Cardiac muscle cell (in vitro differentiated cells and primary cell): ENCODE measurements at places on chromosomes 11 and 22. TPM values are rescaled to one million over a fixed set of nuclear protein-coding genes. Genes with fewer than 3 reads are reported as not detected.

POU2AF1 gene
- not detected in 2 replicates for total RNA-seq

OR10A2 gene
- total RNA-seq, result not detected in 2 replicates

KDM4D gene
- total RNA-seq, result 3.7 and 3.8 TPM in 2 replicates

IL10RA gene
- total RNA-seq, result not detected in 2 replicates

UBQLNL gene
- total RNA-seq, result 0.92 and 3.4 TPM in 2 replicates

LRRC32 gene
- total RNA-seq, result 15.9 and 21.8 TPM in 2 replicates

HEPN1 gene
- total RNA-seq, result not detected in 2 replicates

CCDC73 gene
- not detected in 2 replicates for total RNA-seq

LDHAL6A gene
- not detected in 2 replicates for total RNA-seq

PSMD13 gene
- 96.3 and 98.4 TPM in 2 replicates for total RNA-seq

SCN2B gene
- 1.5 and 2.5 TPM in 2 replicates for total RNA-seq

GLYAT gene
- total RNA-seq, result not detected in 2 replicates

CHKB gene
- 54.6 and 73.4 TPM in 2 replicates for total RNA-seq

UPK3A gene
- total RNA-seq, result 0.21 TPM in 1 of 2 replicates, not detected in the other

BIRC2 gene
- total RNA-seq, result 37.8 and 40.4 TPM in 2 replicates

C1QTNF4 gene
- total RNA-seq, result 72.9 and 80.9 TPM in 2 replicates

KRTAP5-7 gene
- not detected in 2 replicates for total RNA-seq

APOL5 gene
- not detected in 2 replicates for total RNA-seq

OR52H1 gene
- 0.46 and 0.83 TPM in 2 replicates for total RNA-seq

C11orf16 gene
- not detected in 2 replicates for total RNA-seq

MUC2 gene
- 0.03 TPM in 1 of 2 replicates, not detected in the other for total RNA-seq

TBX10 gene
- total RNA-seq, result not detected in 2 replicates

LMO1 gene
- 0.45 and 1.4 TPM in 2 replicates for total RNA-seq

MS4A2 gene
- not detected in 2 replicates for total RNA-seq

RAB30 gene
- total RNA-seq, result 9.4 and 9.8 TPM in 2 replicates

ATM gene
- total RNA-seq, result 45.6 and 62.7 TPM in 2 replicates

KCNJ11 gene
- total RNA-seq, result 12.8 and 17.0 TPM in 2 replicates

OSM gene
- not detected in 2 replicates for total RNA-seq

IGSF9B gene
- 5.1 and 5.9 TPM in 2 replicates for total RNA-seq

RFPL1 gene
- total RNA-seq, result not detected in 2 replicates

KMT2A gene
- total RNA-seq, result 23.4 and 48.2 TPM in 2 replicates

IGLL5 gene
- total RNA-seq, result not detected in 2 replicates

EFCAB6 gene
- total RNA-seq, result 2.2 and 3.8 TPM in 2 replicates

RANBP1 gene
- 252 and 373 TPM in 2 replicates for total RNA-seq

INCENP gene
- 18.0 and 68.7 TPM in 2 replicates for total RNA-seq

SYT7 gene
- 8.7 and 12.1 TPM in 2 replicates for total RNA-seq

PLAAT5 gene
- 0.06 TPM in 1 of 2 replicates, not detected in the other for total RNA-seq

OR8D4 gene
- not detected in 2 replicates for total RNA-seq

KRTAP5-4 gene
- total RNA-seq, result not detected in 2 replicates

NCR3LG1 gene
- 5.2 and 7.6 TPM in 2 replicates for total RNA-seq

SCGB1C1 gene
- not detected in 2 replicates for total RNA-seq

SUSD2 gene
- total RNA-seq, result 2.2 and 2.6 TPM in 2 replicates

PRR33 gene
- not detected in 2 replicates for total RNA-seq

MMP8 gene
- total RNA-seq, result not detected in 2 replicates

HEPHL1 gene
- total RNA-seq, result not detected in 2 replicates

TRIM6 gene
- total RNA-seq, result 5.5 and 11.4 TPM in 2 replicates

FAM118A gene
- 104 and 240 TPM in 2 replicates for total RNA-seq

MUC5AC gene
- not detected in 2 replicates for total RNA-seq

SCGB1D1 gene
- total RNA-seq, result not detected in 2 replicates

FHIP1B gene
- total RNA-seq, result 27.5 and 46.8 TPM in 2 replicates

RDX gene
- total RNA-seq, result 96.3 and 153 TPM in 2 replicates

ADM2 gene
- total RNA-seq, result 0.39 and 1.6 TPM in 2 replicates
